ENCODE measurements at places on chromosomes 16 and 17.

DNA sequence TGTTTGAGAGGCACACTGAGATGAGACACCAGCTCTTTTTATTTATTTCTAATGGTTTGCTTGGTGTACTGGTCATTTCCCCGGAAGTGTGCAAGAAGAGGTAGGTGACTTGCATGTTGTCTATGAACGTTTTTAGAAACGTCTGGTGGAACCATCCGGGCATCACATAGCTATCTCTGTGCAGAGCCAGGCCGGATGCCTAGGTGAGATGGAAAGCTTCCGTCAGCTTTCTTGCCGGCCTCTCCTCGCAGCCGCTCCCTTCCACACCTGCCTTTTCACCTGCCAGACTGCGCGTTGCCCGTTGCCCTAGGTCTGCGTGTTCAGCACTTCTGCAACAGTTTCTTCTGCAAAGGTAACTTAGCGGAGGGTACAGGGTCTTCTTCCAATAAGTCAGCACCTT, 416.0 kb downstream of the WWOX start:
- no peak for DNase-seq

GRCh38 chr17:16918443-16918842, 53.5 kb downstream of the TNFRSF13B start:
- no peak for DNase-seq

GRCh38 chr17:32513579-32513978, 26.8 kb downstream of the CDK5R1 start:
- DNase-seq: no peak

DNA sequence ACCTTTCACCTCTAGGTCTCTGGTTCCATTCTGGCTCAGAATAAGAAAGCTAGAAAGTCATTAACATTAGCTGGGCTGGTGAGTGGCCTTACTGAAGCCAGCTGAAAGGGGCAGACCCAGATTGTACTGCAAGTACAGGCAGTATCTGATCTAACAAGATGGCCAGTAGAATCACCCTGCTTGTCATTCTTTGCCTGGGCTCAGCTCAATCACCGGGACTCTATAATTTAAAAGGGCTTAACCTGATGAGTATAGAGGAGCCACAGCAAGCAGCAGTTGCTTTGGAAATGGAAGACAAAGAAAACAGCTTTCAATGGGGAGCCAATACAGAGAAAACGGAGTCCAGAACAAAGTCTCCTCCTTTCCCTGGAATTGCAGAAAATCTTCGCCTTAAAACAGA, 13.6 kb downstream of the CDH8 start:
- no peak for DNase-seq

DNA sequence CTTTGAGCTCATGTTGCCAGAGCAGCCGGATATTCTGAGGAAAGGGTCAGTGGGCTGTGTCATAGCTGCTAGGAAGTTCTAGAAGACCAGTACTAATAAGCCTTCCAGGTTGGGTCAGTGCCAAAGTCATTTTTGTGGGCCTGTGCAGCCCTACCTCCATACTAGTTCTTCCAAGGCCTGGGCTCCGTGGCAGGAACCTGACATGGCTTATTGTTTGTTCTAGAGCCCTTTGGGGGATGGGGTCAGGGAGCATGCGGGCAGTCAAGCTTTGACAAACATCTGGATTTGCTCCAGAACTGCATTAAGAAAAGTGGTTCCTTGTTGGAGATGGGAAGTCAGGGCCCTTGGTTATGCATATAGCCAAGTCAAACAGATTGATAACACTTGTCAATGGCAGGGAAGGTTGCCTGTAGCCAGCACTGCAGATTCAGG, 7.6 kb downstream of the ALKBH5 start:
- no peak for DNase-seq

Measured in astrocyte (in vitro differentiated cells and primary cell).